ENCODE measurements at places on chromosomes 5 and 9.

- no peak for DNase-seq
Measured at GRCh38 chr9:84772511-84772910, 103.0 kb downstream of the NTRK2 start.

DNA sequence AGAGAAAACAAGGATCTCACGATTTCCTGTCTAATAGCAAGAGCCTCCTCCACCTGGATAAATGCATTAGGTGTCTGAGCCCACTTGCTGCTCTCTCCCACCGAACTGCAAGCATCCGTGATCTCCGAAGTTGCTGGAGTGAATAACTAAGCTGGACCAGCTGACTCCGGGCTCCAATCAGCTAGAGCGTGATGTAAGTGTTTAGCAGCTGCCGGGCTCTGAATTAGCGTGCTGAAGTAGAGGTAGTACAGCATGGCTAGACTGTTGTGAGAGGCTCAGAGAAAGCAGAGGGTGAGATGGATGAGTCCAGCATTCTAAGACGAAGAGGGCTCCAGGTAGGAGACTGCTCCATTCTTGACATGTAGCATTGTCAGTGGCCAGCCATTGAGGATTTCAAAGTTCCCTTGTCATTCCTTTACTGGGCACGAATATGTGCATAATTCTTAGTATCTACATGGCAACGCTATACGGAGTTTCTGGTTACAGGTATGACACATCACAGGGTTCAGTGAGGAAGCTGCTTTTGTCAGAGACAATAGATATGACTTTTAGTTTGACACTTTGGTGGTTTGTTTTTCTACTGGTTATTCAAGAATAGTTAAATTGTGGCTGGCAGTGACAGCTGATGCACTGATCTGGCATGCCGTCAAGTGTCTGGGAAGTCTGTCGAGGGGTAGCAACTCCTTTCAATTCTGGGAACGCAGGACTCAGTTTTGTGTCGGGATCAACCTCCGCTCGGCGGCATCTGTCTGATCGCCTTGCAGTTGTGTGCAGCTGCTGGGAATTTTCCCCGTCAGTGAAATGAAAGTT lies 232.6 kb downstream of the MAST4 start:
- DNase-seq: peak; percentile 42

- DNase-seq: no peak
Measured at GRCh38 chr5:78760770-78761169, 112.2 kb upstream of the LHFPL2 start.

- no peak for DNase-seq
Measured at GRCh38 chr9:80649001-80649420, 1040.3 kb downstream of the TLE1 start.

GRCh38 chr5:83636156-83636555 lies 84.5 kb downstream of the HAPLN1 start:
- DNase-seq: no peak

DNA sequence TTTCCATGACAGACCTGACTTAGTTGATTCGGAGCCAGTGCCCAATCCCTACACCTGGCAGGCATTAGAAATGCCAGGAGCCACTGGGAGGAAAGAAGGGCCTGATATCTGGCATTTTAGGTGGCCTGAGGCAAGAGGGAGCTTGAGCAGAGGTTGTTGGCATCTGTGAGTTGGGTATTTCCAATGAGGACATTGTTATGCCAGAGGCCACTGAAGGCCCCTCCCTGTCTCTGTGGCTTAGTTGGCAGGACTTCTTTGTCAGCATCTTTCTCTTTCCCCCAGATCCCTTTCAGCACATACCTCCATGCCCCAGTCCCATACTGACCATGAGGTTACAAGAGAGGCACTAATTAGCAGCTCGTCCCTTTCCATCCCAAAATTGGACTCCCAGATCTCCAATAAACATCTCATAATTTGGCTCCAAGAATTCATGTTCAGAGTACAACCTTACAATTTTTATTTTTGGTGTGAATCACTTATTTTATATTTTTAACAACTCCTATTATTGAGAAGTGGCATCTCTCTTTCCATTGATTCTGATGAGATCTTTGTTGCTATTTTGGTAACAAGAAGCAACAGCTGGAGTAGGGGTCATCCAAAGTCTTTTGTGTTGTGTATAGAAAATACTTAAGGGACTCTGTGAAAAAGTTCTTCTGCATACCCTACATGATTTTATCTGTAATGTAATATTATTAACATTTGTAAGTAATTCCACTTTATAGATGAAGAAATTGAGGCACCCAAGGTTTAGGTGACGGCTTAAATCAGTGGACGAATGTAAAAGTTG lies 68.6 kb upstream of the MAP3K1 start:
- no peak for DNase-seq

DNA sequence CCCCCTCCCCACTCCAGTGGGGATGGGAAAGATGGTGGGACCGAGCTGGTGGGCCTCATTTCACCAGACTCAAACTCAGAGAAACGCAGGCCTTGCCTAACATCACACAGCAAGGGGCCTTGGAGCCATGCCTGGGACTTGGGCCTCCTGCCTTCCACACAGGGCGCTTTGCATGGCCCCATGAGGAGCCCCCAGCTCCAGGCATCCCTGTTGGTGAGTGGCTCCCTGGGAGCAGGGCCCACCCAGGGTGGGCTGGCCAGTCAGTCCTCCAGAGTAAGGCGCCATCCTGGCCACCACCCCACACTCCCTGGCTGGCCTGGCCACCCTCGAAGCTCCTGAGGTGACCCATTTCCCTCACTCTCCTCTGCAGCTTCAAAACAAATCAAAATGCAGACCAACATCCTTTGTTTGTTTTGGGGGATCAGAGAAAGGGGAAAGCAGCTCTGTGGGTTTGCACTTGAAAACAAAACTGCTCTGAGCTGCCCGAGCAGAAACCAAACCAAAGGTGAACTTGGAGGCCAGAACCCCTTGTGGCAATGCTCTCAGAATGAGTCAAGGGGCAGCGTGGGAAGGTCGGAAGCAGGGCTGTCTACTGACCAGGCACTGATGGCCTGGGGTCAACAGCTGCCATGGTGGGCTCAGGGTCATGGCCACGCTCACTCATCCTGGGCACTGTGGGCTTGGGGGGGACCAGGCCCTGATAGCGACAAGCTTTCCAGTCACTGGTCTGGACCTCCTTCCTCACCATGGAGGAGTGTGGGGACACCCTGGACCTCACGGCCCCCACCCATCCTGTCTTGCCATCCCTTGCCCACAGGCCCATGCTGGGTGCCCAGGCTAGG lies 37.0 kb upstream of the VDAC1 start:
- no peak for DNase-seq

DNA sequence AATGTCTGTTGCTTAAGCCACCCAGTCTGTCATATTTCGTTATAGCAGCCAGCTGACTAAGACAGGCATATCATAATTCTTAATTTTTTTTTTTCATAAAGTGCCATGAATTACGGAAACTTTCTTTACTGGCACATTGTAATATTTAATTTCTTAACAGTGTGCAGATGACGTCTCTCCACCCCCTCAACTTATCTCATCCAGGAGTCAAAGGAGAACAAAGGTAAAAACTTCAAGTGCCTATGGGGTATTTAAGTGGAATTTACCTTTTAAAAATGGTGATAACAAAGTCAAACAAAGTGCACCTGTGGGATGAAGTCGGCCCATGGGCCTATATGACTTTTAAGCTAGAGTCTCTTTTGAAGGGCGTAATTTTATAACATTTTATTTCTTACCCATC lies 539.4 kb downstream of the CDH9 start:
- no peak for DNase-seq

- DNase-seq: no peak
Measured at GRCh38 chr5:164319161-164319560, 813.7 kb downstream of the MAT2B start.

GRCh38 chr5:143707806-143708205 lies 104.2 kb upstream of the HMHB1 start:
- DNase-seq: no peak

DNA sequence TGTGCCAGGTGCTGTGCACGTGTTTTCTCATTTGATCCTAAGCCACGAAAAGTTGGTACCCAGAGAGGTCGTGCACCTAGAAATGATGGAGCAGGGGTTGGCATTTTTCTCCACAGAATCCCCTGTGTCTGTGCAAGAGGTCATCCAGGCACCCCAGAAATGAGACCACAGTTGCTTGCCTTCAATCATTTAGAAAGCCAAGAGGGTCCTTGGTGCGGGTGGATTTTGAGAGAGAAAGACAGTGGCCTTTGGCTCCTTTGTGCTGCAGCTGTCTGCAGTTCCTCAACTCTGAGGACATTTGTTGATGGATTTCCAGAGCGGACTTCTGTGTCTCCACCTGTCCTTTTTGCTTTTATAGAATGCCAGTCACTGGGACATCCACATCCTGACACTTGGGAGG lies 33.8 kb upstream of the SPRY4 start:
- DNase-seq: no peak

DNA sequence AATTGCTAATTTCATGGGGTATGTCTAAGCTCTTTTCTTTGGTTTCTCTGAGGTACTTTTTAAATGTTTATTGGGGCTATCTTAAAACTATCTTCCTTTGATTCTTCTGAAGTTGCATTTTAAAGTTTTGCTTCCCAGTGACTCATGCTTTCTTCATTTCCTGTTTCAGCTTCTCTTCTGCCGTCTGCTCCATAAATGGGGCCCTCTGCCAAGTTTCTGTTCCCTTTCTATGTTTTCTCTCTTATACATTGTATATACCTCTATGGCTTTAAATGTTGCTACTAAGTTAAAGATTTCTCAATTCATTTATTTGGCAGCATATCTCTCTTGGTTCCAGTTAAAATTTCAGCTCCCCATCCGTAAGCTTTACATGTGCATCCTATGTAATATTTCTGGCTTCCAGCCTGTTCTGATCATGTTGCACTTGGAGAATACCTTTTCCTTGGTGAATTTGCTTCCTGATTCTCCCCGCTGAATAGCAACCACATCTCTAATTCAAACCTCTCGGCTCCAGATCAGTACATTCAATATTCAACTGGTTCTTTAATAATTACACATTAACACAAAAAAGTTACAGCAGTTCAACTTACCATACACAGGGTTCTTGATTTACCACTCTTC lies 125.3 kb downstream of the ST8SIA4 start:
- DNase-seq: no peak

DNA sequence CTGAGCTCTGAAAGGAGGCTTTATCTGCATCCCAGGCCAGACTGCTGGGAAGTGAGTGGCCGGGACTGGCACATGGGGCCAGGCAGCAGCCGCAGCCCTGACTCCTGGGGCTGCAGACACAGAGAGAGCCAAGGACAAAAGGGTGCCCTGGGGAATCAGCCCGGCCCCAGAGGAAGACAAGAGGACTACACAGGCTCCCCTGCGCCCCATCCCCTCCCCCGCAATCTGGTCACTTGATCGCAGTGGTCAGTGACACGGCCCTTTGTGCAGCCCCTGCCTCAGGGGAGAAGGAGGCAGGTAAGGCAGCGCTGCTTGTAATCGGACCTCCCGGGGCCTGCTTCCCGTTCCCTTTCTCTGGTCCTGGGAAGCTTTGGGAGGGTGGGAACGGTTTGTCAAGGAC lies 55.5 kb upstream of the FUBP3 start:
- DNase-seq: no peak

- DNase-seq: no peak
Measured at GRCh38 chr5:175751369-175751768, 93.5 kb downstream of the HRH2 start.

GRCh38 chr9:71001780-71002386 lies 119.5 kb downstream of the TRPM3 start:
- DNase-seq: no peak

- no peak for DNase-seq
Measured at GRCh38 chr5:31385774-31386537, 145.9 kb downstream of the DROSHA start.

DNA sequence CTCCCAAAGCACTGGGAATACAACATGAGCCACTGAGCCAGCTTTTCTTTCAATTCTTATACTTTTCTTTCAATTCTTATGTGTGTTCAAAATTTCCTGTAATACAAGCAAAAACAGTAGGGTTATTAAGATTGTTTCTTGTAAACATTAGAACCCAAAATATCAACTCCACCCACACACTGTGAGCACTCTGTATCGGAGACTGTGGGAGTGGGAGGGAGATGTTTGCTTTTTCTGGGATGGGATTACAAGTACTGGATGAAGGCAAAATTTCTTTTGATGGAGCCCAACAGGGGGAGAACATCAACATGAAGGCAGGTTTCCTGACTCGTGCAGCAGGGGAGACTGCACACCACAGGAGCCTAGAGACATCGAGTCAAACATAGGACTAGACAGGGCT lies 4.7 kb upstream of the CFAP90 start:
- DNase-seq: no peak

- DNase-seq: no peak
Measured at GRCh38 chr9:135992486-135993408, 31.6 kb upstream of the UBAC1 start.

- DNase-seq: no peak
Measured at GRCh38 chr5:75716715-75717081, 539 bp downstream of the POC5 start.

- DNase-seq: no peak
Measured at GRCh38 chr9:124264823-124265233, 7.1 kb downstream of the NEK6 start.

- DNase-seq: no peak
Measured at GRCh38 chr5:77797136-77797535, 21.0 kb upstream of the TBCA start.

DNA sequence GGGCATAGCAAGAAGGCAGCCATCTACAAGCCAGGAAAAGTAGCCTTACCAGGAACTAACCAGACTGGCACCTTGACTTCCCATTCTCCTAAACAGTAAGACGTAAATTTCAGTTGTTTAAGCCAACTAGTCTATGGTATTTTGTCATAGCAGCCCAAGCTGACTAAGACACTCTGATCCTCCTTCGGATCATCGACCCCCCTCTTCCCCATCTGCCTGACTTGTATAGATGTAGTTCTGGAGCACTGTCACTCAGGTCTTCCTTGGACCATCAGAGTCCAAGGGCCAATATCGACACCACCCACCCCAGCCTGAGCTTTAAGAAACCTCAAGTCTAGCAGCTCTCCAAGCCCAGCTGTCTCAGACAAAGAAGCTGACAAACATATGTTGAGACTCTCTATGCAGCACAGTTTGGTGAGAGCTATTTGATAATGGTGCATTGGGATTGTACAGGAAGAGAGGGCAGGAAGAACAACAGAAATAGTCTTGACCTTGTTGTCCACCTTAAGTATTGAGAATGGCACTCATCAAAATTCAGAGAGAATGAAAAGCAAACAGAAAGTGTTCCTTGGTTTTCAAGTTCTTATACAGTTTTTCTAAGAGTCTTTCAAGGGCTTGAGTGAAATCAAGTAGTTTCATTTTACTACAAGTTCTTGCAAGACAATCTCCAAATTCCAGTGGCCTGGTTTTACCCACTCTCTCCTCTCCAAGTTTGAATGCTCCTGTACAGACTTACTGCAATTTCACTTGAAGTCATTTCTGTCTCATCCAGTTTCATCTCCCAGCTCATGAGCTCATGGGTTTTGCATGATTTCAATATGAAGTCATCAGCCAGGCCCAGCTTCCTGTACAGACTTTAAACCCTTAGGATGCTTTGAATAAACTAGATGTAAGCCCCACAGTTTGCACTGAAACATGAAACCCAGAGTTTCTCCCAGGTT lies 122.3 kb upstream of the RAI14 start:
- no peak for DNase-seq

GRCh38 chr5:171595801-171596231 lies 176.4 kb downstream of the FGF18 start:
- no peak for DNase-seq

DNA sequence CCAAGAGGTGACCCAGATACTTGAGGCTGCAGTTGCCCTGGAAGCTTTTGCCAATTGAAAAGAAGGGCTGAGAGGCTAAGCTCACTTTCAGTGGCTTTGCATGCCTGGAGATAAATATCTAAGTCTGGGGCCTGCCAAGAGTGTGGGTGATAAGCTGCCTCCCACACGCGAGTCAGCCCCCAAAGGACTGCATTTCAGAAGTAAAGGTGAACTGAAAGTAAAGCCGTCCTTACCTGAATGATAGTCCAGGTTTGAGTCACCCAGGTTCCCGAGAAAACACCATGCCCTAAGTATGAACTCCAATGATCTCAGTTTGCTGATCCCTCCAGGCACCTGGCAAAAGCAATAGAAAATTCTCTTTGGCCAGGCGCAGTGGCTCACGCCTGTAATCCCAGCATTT lies 22.5 kb upstream of the N4BP3 start:
- DNase-seq: no peak

All from stimulated activated CD4-positive, alpha-beta T cell treated with anti-CD3 and anti-CD28 coated beads, Interleukin-4, amount 100 ng/mL, for 1 hour (primary cell).